ENCODE measurements at places on chromosomes 2 and 18. TPM values are rescaled to one million over a fixed set of nuclear protein-coding genes. Genes with fewer than 3 reads are reported as not detected.

DNA sequence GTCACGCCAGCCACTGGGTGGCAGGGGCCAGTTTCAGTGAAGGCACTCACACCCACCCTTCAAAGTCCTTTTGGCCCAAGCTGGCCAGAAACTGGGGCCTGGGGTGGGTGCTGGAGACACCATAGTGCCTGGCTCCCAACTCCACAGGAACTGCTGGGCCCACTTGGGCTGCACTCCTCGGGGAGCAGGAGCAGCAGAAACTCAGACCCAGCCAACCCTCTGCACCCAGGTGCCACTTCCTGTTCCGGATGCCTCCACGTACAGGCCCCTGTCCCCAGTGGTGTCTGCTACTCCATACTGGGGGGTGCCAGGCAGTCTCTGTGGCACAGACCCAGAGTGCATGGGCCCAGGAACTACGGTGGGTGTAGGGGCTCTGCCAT is 42.5 kb upstream of the ZNF519 start:
- H3K36me3 ChIP-seq: no peaks in the 10 kb centered on the region
- no peaks in the 10 kb centered on the region for H3K4me1 ChIP-seq
- no peak overlapping the region for H3K27ac ChIP-seq
- no peaks in the 10 kb centered on the region for H3K27me3 ChIP-seq
- no peak for DNase-seq
- no peak overlapping the region for H3K4me3 ChIP-seq

- H3K4me1 ChIP-seq: no peaks in the 10 kb centered on the region
- DNase-seq: no peak
- H3K27ac ChIP-seq: no peak overlapping the region
- H3K36me3 ChIP-seq: no peaks in the 10 kb centered on the region
- no peak overlapping the region for H3K4me3 ChIP-seq
Measured at GRCh38 chr2:188969651-188970050, 4.5 kb upstream of the COL3A1 start.

DNA sequence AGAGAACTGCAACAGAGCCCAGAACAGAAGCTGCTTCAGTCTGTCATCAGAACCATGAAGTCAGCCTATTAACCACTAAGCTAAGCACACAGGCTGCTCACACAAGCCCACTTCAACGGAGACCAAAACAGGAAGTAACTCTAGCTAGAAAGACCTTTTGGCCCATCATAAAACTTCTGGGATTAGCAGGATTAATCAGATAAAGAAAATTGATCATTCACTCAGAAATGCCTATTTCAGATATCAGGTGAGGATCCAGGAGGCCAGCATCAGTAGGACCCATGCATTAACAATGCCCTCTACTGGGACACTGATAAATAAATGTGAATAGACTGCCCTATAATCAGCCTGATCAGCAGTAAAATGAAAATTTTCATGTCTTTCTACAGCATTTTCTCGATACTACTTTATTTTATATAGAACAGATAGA is 101.4 kb downstream of the WDPCP start:
- no peak overlapping the region for H3K27ac ChIP-seq
- no peak for DNase-seq
- no peak overlapping the region for H3K4me3 ChIP-seq
- H3K36me3 ChIP-seq: no peaks in the 10 kb centered on the region
- H3K27me3 ChIP-seq: no peaks in the 10 kb centered on the region
- H3K4me1 ChIP-seq: no peaks in the 10 kb centered on the region

DNA sequence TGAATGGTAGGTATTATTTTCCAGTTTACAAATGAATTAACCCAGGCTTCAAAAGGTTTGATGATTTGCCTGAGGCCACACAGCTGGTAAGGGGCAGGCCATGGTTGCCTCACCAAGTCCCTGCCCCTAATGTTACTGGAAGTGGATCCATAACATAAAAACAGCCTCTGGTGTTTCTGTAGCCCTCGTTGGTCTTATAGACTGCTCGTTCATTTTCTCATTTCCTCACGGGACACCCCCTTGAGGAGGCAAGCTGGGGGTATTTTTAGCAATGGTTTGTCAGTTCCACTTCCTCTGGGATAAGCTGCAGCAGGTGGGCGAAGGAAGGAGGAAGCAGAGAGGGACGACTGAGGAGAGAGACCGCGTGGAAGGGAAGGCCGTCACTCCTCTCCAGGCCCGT is 32.9 kb upstream of the NDUFV2 start:
- DNase-seq: no peak
- H3K27me3 ChIP-seq: no peaks in the 10 kb centered on the region
- H3K36me3 ChIP-seq: no peaks in the 10 kb centered on the region

- no peak overlapping the region for H3K4me3 ChIP-seq
- peaks cover 21% of the 10 kb centered on the region for H3K4me1 ChIP-seq
- H3K27ac ChIP-seq: no peak overlapping the region
- no peak for DNase-seq
Measured at GRCh38 chr2:64277101-64277849, 133.1 kb upstream of the PELI1 start.

- peaks cover 9% of the 10 kb centered on the region for H3K27me3 ChIP-seq
- no peak for DNase-seq
- no peak overlapping the region for H3K27ac ChIP-seq
- peaks cover 8% of the 10 kb centered on the region for H3K4me1 ChIP-seq
Measured at GRCh38 chr2:202608142-202608852, 26.5 kb upstream of the FAM117B start.

Gene ABCB11
- total RNA-seq: not detected

Gene ANKRD30B
- not detected for total RNA-seq

Gene PTH2R
- total RNA-seq: not detected

Gene DAW1
- total RNA-seq: not detected

Gene SLC4A3
- 0.10 TPM for total RNA-seq

Gene KCNF1
- total RNA-seq: 0.09 TPM

Gene PRKAG3
- total RNA-seq: not detected

Measured in HepG2 (cell line).